ENCODE measurements at places on chromosomes 13 and 19.

GRCh38 chr13:44243198-44243857 lies 130.3 kb upstream of the SERP2 start:
- DNase-seq: peak; percentile 29

GRCh38 chr13:109810761-109811510 lies 24.6 kb upstream of the IRS2 start:
- no peak for DNase-seq

DNA sequence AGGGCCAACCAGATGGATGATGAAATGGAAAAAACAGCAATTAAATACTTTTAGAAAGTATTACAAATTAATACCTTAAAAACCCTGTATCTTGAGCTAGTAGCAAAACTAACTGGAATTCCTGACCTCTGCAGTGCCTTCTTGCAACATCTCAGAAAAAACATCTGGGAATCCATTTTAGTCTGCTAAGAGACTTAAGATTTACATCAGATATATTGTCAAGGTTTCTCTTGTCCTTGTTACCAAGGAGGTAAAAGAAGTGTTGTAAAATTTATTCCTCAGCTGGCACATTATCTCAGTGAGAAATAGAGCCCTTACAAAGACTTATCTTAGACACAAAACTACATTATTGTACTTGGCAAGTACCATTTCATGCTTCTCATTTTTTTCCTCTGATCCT lies 18.5 kb downstream of the KCNRG start:
- DNase-seq: no peak

DNA sequence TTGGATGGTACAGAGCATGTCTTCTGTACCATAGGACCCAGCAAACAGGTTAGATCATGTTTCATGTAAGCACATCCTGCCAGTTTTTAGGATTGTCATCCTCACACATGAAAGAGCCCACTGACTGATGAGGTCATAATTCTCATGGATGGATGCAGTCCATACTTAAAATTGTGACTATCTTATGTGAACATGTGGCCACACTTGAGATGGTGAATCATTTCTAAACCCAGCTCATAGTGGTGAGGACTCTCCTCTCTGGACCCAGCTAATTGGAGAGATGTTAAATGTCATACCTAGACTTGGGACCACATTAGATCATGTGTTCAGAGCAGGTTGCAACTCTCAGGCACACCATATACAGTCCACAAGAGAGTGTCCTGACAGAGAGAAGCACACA lies 24.8 kb upstream of the ZNF254 start:
- no peak for DNase-seq

DNA sequence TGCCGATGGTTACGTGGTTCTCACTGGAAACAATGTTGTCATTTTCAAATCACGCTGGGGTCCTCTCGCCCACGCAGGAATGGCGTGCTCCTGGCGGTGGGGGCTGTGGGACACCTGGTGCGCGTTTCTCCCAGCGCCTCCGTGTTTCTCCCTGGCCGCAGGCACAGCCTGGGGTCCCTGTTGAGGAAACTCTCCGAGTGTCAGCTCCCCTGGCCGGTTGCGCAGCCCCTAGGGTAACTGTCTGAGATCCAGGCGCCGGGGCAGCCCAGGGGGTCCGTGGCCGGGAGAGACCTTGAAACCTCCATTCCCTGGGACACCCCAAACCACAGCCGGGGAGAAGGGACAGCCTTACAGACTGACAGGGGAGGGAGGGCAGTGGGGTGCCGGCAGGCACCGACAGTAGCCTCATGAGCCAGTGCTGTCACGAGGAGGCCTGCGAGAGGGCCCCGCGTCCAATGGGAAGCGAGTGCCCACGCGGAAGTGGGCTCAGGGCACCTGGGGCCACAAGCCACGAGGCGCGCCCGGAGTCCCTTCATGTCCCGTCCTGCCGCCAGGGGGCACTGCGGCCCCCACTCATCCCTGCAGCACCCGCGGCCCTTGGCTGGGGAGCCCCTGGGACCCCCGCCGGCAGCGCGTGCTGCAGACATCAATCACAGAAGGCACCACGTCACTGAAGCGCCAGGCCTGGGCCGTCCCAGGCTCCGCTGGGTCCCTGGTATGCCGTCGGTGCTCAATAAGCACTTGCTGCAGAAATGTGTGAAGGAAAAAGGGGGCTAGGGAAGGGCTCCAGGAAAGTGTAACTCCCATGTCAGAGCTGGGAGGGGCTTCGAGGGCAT lies 9.5 kb downstream of the ADAMTSL5 start:
- DNase-seq: peak; percentile 75

DNA sequence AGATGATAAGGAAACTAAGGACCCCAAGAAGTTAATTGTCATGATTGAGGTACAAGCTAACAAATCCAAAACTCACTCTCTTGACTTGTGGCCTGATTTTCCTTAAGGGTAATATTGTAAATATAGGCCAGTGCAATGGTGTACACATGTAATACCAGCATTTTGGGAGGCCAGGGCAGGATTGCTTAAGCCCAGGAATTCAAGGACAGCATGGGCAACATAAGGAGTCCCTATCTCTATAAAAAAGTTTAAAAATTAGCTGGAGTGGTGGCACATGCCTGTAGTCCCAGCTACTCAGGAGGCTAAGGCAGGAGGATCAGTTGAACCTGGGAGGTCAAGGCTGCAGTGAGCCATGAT lies 28.7 kb upstream of the GARRE1 start:
- DNase-seq: no peak

- no peak for DNase-seq
These were observed 862.3 kb downstream of the UQCRFS1 start for GRCh38 chr19:28350673-28351072.

DNA sequence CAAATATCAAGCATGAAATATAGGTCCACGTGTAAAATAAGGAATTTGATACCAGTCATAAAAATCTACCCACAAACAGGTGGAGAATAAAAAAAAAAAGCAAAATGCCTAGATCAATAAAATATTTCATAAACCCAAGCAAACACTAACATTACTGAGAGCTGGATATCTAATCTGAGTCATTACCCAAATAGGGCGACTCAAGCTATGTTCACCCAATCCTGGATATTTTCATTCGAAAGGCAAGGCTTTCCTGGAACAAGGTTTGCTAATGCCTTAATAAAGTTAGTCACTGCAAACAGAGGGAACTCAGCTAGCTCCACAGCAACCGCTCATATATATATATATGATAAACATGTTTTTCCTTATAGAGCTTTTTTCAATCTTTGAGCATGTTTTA lies 33.5 kb upstream of the TM9SF2 start:
- DNase-seq: no peak

DNA sequence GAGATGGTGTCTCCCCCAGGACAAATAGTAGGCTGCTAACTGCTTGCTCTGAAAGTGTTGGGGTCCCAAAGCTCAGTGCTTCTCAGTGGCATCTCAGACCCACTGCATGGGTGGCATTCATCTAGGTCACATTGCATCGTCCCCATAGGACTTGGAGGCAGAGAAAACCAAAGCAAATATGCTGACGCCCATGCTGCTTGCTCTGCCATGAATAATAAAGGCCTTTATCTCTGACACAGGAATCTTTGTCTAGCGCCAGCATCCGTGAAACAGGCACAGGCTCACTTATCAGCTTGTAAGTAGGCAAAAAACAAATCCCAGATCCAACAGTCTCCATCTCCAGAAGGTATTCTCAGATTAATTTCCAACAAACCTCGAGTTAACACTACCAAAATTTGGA lies 18.9 kb upstream of the IPO5 start:
- no peak for DNase-seq

- DNase-seq: no peak
These were observed 534 bp downstream of the CAB39L start for GRCh38 chr13:49443357-49443703.

GRCh38 chr13:106230450-106230849 lies 305.0 kb downstream of the EFNB2 start:
- no peak for DNase-seq

DNA sequence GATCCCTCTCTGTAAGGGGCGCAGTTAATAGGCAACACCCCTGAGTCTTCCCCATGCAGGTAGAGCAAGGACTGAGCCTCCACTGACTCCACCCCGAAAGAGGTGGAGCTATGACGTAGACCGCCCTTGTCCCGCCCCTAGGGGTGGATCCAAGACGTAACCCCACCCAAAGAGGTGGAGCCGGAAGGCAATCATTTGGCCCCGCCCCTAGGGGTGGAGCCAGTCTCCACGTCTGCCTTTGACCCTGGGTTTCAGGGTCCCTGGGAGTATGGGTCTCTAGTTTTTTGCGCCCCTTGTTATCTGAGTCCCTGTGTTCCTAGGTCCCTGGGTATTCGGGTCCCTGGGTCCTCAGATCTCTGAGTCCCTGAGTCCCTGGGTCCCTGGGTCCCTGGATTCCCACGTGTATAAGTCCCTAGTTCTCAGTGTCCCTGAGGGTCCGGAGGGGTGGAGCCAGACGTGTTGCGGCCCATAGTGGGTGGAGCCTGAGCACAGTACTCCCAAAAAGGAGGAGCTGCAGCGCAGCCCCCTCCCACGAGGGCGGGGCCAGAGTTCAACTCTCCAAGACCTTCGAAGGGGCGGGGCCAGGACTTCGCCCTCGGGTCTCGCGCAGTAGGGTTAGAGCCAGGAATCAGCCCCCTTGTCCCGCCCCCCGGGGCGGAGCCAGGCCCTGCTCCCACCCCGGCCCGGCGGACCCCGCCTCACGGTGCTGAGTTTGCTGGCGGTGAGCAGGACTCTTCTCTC lies 5.3 kb downstream of the DENND1C start:
- DNase-seq: peak; percentile 59
